ENCODE measurements at places on chromosomes 13 and 19.

- DNase-seq: no peak
Observed at GRCh38 chr13:53921473-53921872, 892.9 kb downstream of the OLFM4 start.

DNA sequence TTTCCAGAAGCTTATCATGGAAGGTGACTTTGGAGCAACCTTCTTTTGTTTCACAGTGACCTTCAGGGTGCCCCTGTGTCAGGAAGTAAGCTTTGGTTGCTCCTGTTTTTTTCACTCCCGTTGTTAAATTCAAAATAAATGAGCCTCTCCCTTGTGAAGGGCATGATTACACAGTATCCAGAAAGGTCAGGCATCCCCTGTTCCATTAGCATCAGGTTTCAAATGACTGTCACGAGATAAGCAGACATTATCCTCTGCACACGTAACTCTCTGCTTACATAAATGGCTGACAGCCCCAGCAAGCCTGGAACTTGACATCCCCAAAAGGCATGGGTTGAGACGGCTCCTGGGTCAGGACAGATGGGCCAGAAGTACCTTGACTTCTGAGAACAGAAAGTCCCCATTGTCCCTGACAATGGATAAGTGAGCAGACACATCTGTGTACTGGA lies 52.0 kb downstream of the RAB20 start:
- no peak for DNase-seq

DNA sequence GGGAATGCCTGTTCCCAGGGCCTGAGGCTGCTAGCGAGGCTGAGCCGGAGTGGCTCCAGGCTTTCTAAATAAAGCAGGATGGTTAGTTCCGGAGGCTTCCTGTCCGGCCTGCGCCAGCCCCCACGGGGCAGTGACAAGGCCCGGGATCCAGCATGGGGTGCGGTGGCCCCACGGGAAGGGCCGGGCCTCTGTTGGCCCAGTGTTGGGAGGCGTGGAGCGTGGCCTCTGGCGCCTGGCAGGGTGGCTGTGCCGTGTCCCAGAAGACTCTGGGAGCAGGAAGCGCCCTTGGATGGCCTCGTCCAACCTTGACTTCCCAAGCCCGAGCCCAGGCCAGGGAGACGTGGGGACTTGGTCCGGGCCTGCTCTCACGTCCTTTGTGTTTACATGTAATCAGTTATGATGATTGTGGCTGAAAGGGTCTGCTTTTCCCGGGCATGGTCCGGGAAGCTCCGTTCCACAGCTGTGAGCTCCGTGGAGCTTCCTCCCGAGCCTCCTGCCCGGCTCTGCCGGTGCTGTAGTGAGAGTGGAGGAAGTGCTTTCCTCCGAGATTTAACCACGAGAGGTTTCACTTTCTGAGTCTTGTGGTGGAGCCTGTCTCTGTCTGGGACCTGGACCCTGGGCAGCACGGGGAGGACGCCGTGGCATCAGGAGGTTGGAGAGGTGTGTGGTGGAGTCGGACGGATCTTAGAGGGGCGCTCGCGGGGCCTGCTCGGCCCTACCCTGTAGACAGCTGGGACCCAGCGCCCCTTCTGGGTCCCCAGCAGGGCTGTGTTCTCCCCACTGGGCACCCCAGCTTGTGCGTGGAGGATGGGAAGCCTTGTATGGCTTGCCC lies 4.6 kb downstream of the GNA11 start:
- DNase-seq: no peak

- no peak for DNase-seq
Observed at GRCh38 chr13:25018729-25019115, 77.2 kb upstream of the PABPC3 start.

DNA sequence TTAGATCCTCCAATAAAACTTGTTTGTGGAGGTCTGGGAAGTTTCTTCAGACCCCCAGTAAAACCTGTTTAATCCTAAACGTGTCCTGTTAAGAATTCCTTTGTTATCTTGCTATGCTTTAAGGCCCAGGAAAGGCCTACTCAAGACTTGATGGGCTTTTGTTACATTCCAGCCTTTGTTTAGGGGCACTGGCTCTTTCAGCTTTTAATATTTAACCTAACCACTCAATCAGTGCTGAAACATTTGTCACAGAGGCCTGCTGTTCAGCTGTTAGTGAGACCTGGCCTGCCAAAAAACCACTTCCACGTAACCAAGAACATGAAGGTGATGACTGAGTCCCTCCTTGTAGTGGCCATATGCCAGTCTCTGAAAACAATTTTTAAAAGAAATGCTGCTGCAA lies 41.7 kb downstream of the PCDH17 start:
- DNase-seq: no peak

- no peak for DNase-seq
Observed at GRCh38 chr13:19117913-19118739, 63.5 kb downstream of the TUBA3C start.

- no peak for DNase-seq
Observed at GRCh38 chr19:16470541-16470910, 1.2 kb downstream of the EPS15L1 start.

- DNase-seq: no peak
Observed at GRCh38 chr13:45084515-45084914, 35.8 kb upstream of the GTF2F2 start.

- DNase-seq: no peak
Observed at GRCh38 chr19:7783991-7784423, 21.0 kb downstream of the CLEC4M start.

GRCh38 chr13:47158593-47158992 lies 261.7 kb upstream of the HTR2A start:
- DNase-seq: no peak

GRCh38 chr13:36882829-36883390 lies 37.1 kb downstream of the SMAD9 start:
- DNase-seq: no peak

- no peak for DNase-seq
Observed at GRCh38 chr13:74747186-74747955, 613.2 kb upstream of the KLF12 start.

DNA sequence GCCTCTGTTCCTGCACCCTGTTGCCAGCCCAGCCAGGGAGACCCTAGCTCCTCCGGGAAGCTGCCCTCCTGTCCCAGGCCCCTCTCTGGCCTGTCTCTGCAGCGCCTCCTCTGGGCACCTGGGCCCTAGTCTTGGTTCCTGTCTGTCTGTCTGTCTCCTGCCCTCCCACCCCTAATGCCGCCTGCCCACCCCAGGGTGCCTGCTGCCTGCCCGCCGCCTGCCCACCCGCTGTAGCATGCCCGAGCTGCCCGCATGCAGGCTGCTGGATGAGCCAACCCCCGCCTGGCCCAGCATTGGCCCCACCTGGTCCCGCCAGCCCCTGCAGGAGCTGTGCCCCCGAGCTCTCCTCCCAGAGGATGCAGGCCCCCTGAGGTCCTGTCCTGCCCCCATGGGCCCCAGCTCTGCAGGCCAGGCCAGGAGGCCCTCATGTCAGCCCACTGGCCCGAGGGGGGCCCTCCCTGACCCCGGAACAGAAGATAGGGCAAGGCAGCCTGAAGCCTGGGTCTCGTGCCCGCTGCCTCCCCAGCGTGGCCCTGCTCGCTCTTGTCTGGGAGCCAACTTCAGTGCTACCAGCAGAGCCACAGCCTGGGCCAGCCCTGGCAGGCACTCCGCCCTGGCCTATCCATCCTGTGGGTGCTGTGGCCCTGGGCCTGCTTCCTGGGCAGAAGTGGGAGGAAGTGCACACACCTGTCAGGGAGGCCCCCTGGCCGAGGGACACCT lies 5.2 kb downstream of the MAP2K7 start:
- DNase-seq: no peak

- DNase-seq: no peak
Observed at GRCh38 chr13:52921194-52921593, 72.8 kb upstream of the PCDH8 start.

GRCh38 chr19:36225219-36225892 lies 10.4 kb downstream of the ZNF146 start:
- DNase-seq: no peak

DNA sequence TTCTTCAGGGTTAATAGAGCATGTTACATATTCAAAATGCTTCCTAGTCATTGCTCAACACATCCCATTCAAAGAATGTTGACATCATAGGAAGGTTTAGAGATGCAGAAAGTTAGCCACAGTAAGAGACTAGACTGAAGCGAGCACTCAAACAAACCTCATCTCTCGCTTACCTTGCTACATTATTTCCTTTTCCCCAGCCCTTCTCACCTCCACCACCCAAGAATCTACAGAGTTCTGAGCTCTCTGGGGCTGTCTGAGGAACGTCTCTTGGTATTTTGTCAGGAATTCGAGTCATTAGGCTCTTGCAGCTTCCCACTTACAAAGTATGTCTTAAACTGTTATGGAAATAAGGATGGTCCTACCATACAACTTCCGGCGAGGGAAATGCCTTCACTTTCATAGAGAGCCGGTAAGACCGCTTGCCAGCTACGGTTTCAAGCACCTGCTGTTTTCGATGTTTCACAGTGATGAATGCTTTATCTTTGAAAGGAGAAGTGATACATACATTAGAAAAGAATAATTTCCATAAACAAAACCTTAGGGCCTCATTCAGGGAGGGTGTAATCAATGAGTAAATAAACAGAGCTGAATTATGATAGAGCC lies 65.1 kb downstream of the FLT1 start:
- no peak for DNase-seq

- DNase-seq: no peak
Observed at GRCh38 chr13:111474136-111475002, 153.9 kb downstream of the TEX29 start.

GRCh38 chr13:35646056-35646774 lies 169.7 kb upstream of the MAB21L1 start:
- no peak for DNase-seq

DNA sequence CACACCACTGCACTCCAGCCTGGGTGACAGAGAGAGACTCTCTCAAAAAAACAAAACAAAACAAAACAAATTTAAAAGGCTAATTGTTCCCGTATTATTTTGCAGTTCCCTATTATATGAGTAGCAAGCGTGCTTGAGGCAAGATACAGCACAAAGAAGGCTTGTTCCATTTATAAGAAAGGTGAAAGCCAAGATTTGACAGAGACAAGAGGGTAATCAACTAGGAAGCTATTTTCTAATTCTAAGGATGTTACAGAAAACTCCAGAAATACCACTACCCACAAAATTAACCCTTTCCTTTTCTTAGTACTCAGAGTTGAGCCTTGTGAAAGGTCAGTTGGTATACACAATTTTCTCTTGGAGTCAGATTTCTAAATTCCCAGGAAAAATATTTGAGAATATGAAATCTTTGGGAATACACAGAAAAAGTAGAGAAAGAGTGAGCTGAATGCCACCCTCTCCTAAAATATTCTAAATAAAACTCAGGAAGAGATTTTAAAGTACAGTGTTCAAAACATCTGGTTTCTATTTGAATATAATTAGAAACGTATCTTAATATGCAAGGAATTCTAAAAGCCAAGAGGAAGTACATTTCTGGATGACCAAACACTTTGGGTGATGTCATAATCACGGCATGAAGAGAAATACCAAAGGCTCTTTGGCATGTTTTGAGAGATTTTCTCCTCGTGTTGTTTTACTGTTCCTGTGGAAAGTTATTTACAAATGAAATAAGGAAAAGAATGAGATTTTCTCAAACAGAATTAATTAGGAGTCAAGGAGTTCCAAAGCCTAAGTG lies 63.0 kb upstream of the FLT1 start:
- DNase-seq: no peak

GRCh38 chr13:28819046-28819730 lies 951 bp upstream of the MTUS2 start:
- no peak for DNase-seq

GRCh38 chr13:95220611-95221010 lies 80.6 kb downstream of the ABCC4 start:
- DNase-seq: no peak

DNA sequence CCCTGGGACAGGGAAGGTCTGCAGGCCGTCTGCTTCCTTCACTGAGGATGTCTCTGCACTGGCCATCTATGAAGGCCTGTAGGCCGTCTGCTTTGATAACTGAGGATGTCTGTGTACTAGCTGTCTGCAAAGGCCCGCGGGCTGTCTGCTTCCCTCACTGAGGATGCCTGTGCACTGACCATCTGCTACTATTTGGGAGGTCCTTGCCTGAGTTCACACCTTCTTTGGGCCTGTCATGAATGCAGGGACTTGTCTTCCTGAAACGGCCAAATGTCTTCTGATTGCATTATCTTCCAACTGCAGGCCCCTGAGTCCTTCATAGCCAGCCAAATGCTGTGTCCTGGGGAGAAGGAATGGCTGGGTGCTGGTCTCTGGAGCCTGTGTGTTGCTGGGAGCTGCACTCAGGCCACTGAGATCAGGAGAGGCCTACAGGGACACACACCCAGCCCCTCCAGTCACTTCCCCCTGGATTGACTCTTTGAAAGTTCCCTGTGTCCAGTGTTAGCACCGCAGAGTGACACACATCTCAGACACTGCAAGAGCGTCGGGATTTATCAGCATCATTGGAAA lies 72.9 kb downstream of the TEX29 start:
- no peak for DNase-seq

DNA sequence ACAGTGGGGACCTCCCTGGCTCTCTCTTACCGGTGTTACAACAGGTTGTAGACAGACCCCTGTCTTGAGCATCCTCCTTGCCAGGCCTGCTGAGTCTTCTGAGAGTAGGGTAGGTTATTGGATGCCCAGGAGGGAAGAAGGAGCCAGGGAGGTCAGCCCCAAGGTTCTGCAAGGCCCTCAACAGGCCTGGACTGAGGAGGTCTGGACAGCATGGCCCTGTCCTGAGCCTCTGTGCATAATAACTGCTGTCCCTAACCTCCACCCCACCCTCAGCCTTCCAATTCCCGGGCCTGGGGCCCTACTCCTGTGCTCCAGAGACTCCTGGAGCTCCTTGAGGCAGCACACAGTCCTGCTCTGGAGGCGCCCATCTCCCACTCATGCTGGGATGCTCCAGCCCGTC lies 336 bp downstream of the CD22 start:
- DNase-seq: no peak

DNA sequence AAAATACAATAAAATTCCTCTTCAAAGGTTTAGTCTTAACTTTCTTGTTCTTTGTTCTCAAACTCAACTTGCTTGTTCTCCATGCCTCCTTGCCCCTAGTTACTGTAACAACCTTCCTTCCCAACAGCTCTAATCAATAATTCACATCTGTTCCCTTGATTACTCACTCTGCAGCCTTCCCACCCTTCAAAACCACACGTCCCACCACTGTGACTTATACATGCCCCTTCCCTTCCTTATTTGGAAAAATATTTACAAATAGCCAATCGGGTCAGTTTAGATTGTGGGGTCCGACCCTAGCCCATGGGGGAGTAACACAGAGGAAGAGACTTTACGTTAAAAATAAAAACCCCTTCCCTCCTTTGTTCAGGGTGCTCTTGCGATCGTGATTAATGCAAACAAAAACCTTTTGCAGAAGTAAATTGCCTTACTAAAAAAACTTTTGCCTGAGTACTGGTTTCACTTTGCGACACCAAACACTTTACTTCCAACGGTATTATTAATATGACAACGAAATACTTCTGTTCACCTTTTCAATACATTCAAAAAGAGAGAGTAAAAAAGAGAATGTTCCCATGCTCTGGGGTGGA lies 512 bp upstream of the ZNF93 start:
- DNase-seq: no peak

Data from hypothalamus (tissue), 51 donors.